ENCODE measurements at places on chromosomes 16 and 17.

DNA sequence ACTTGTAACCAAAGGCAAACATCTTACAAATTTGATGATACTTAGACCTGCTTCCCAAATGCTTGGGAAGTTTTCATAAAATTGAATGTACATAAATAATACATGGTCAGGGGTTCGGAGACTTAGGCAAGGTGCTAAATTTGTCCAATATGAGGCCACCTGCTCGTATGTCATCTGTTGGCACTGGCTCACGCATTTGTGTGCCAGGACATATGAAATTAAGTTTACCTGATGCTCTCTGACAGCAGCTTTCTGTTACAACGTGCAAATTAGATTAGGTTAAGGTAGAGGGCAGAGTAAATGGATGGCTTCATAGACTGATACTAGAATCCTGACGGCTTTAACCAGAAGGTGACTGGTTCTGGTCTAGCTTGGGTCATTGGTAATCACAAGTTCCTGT, 970.3 kb upstream of the RBFOX1 start:
- no peak for DNase-seq

GRCh38 chr16:88318521-88318920, 64.2 kb upstream of the ZNF469 start:
- no peak for DNase-seq

DNA sequence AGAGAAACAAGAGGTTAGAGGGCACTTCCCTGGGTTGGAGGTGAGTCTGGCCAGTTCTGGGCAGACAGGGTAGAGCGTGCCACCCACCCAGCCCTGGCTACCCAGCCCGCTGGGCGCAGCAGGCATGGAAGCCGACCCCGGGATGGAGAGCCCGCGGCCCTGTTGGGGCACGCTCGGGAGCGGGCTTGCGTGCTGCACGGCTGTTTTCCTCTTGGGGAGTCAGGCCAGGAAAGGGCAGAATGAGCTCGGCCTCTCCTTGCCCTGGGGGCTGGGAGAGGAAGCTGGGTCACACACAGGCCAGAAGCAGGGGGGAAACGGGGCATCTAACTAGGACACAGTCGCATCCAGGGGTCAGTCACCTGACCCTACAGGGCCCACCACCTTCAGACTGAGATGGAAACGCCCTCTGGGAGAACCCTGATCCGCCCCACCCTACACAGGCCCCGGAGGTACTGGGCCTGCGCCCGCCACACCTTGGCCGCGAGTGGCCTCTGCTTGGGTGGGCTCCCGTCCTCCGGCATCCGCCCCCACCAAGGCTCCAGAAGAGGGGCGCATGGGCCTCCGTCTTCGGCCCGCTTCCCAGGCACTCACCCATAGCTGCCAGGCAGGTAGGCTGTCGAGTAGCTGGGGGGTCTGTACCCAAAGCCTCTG, 1.2 kb downstream of the SOX15 start:
- DNase-seq = no peak

DNA sequence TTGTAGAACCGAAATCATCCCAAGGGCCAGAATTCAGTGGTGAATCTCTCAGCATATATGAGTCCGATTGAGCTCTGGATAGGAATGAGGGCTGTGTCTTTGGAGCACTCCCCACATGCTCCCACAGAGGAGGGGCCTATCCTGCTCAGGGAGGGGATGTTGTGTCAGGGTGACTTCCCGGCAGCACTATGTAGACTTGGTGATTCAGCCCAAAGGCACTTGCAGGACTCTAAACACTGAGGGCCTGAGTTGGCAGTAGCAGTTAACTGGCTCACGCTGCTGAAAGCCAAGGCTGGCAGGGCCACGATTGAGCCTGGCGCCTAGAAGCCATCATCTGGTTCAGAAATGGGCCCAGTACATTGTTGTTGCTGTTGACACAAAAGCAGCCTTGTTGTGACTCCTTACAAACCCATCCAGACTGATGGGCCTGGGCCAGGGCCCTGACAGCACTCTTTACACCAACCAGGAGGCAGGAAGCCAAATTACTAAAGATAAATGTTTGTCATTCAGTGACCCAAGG, 31.9 kb downstream of the NMT1 start:
- no peak for DNase-seq

DNA sequence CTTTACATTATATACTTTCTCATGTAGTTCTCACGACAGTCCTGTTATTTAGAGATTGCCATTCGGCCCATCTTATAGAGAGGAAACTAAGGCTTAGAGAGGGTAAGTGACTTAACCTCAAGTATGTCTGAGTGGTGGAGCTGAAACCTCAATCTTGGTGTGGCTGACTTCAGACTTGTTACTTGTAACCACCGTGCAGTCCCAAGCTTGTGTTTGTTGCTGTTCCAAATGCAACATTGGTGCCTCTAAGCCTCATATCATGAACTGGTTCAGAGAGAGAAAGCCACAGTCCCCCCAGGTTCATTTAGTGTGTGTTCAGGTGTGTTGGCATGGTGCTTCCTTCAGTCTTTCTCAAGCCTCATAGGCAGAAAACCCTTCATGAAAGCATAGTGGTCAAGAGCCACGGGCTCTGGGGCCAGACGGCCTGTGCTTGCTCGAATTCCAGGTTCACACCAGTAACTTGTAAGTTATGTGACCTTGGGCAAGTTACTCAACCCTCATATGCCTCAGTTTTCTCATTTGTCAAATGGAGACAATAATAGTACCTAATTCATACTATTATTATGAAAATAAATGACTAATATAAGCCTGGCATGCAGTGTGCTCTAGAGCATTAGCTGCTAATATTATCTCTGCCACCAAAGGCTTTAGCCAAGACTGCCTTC, 39.9 kb downstream of the CDH1 start:
- no peak for DNase-seq

DNA sequence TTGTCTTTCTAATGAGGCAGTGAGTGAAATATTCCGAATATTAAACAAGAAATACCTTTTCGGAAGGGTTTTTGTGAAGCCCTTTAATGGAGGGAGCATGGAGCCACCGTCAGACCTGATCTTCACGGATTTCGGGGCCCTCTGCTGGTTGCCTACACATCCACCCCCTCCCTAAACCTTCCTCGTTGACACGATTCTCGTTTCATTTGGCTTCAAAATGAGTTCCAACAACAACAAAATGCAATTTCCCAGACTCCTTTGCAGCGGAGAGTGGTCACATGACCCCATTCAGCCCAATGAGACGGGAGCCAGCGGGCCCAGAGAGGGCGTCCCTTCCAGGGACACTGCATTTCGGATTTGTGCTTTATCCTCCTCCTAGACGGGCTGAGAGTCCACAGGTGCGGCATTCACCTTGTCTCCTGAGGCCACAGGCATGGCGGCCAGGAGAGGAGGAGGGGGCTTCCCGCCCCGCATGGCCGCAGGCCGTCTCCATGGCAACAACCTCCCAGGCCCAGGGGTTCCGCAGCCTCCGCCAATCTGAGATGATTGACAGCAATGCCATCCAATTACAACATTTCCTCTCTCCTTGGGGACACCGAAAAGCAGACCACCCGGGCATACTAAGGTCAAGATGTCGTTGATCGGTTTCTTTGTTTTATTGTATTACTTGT, 259.8 kb downstream of the C16orf95 start:
- no peak for DNase-seq

Measured in T-helper 2 cell (primary cell).